ENCODE measurements at places on chromosomes 16 and 17. TPM values are rescaled to one million over a fixed set of nuclear protein-coding genes. Genes with fewer than 3 reads are reported as not detected.

CLEC3A gene
- total RNA-seq, result not detected

DHRS7C gene
- not detected for total RNA-seq

KRTAP1-1 gene
- not detected for total RNA-seq

GAS2L2 gene
- total RNA-seq, result under 0.01 TPM

HGS gene
- 93.5 TPM for total RNA-seq

SEPTIN12 gene
- total RNA-seq, result not detected

KRTAP9-8 gene
- total RNA-seq, result not detected

KRTAP2-2 gene
- total RNA-seq, result not detected

RNF222 gene
- total RNA-seq, result not detected

PRR14 gene
- 5.0 TPM for total RNA-seq

TBX2 gene
- 1.0 TPM for total RNA-seq

CES1 gene
- total RNA-seq, result not detected

C16orf74 gene
- 17.4 TPM for total RNA-seq

FKBP10 gene
- 201 TPM for total RNA-seq

ZC3H7A gene
- 53.4 TPM for total RNA-seq

RGS9 gene
- 0.81 TPM for total RNA-seq

TCAP gene
- total RNA-seq, result 0.28 TPM

TBC1D28 gene
- not detected for total RNA-seq

ATPAF2 gene
- 16.6 TPM for total RNA-seq

NTN1 gene
- 0.09 TPM for total RNA-seq

HNF1B gene
- not detected for total RNA-seq

KRT27 gene
- not detected for total RNA-seq

HSD11B2 gene
- total RNA-seq, result not detected

GFAP gene
- total RNA-seq, result 0.54 TPM
